ENCODE measurements at places on chromosomes 2 and 18.

DNA sequence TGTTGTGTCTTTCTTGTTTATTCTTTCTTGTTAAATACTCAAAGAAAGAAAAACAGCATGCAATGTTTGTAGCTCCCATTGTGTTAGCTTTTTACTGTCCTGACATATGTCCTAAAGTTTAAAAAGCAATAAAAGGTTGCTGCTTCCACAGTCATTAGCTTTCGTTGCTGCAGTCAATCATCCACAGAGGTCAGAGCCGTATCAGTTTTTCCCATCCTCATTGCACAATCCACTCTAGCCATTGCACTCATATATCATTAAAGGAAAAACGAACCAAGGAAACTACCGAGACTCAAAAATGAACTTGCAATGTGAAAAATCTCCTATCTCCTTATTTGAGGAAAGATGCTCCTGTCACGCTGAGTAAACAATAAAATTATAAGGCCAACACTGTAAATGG, 954.1 kb downstream of the DPP10 start:
- DNase-seq, result no peak

GRCh38 chr2:148616662-148617061, 27.9 kb upstream of the EPC2 start:
- no peak for DNase-seq

DNA sequence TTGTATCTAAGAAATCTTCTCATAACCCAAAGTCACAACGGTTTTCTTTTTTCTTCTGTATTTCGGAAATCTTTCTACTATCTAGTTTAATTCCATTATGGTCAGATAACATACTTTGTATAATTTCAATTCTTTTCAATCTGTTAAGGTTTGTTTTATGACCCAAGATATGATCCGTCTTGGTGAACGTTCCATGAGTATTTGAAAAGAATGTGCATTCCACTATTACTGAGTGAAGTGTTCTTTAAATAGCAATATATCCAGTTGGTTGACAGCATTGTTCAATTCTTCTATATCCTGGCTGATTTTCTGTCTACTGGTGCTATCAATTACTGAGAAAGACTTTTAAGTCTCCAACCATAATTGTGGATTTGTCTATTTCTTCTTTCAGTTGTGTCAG, 414.5 kb downstream of the TNS1 start:
- no peak for DNase-seq

GRCh38 chr2:231884438-231885140, 41.6 kb downstream of the NPPC start:
- no peak for DNase-seq

- no peak for DNase-seq
Measured at GRCh38 chr2:20818820-20819219, 4.1 kb downstream of the LDAH start.

- no peak for DNase-seq
Measured at GRCh38 chr2:32697156-32697555, 69.3 kb downstream of the TTC27 start.

DNA sequence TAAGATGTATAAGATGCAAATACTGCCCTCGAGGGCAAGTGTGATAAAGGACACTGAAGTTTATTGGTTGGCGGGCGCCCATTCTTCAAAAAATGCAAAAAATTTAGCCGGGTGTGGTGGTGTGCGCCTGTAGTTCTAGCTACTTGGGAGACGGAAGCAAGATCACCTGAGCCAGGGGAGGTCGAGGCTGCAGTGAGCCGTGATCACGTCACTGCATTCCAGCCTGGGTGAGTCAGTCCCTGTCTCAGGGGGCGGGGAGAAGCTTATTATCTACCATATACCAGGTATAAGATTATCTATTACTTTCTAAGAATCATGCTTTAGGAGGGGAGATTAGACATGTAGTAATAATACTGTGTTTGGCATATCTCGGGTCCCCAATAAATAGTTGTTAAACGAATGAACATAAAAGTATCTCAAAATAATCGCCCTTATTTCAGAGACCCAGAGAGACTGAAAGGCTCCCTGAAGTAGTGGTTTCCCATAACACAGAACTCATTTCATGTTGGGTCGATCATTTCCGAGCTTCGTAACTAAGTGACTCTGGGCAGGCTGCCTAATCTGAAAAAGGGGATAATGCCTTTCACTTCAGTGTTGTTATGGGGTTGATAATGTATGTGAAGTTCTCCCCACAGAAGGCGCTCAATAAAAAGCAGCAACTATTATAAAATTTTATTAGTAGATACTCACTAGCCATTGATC, 1.2 kb upstream of the SELENOI start:
- DNase-seq, result no peak

DNA sequence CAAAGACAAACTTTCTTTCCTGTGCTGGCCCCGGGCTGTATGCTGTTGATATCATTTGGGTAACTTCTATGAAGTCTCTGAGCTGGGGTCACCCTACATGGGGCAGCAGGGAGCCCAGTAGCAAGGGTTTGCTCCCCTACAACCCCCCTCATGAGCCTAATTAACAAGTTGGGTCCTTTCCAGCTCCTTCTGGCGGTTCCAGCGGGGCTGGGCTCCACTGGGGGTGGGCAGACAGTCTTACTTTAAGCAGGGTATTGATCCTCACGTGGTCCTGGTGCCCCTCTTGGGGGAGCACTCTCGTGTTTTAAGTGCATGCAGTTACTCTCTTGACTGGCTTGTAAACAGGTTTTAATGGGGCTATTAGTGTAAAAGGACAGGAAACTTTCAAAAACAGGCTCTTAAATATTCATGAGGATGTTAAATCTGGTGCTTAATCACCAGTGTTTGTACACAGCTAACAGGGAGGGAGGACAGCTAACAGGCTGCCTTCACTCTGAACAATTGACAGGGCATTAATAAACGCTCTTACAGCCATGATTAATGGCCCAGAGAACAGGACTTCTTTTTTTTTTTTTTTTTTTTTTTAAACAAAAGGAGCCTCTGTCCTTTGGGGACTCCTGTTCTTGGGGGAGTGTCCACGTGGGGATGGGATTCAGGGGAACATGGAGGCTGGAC, 36.6 kb upstream of the SKOR2 start:
- no peak for DNase-seq

DNA sequence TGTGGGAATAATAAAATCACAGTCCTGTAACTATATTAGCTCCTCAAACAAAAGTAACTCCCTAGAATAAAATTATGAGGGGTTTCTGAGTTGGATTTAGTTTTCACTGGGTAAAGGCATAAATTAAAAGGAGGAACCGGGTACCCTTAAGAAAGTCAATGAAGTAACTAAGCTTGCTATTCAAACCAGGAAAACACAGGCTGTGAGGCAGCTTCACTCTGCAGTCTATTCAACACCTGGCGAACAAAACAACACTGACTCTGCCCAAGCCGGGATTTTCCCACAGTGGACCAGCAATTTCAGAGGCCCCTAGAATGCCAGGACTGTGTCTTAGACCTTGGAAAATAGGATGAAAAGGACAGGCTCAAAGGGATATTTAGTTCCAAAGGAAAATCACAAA, 24.6 kb upstream of the CREB1 start:
- DNase-seq, result no peak

GRCh38 chr2:139369423-139370409, 589.5 kb upstream of the NXPH2 start:
- DNase-seq, result no peak

DNA sequence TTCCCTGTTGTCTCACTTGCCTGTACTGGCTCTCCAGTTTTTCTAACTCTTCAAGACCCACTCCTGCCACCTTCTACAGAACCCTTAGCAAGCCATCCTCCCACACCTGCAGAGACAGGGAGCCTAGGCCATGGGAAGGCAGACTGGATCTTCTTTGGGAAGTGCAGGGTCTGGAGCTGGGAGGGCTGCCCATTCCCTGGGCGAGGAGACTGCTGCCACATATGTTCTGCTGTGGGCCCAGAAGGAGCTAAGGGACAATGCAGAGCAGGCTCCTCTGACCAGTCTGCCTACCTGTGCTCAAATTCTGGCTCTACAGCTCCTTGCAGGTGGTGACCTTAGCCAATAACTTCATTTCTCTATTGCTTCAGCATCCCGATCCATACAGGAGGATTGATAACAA, 152.1 kb upstream of the CELF4 start:
- DNase-seq, result no peak

DNA sequence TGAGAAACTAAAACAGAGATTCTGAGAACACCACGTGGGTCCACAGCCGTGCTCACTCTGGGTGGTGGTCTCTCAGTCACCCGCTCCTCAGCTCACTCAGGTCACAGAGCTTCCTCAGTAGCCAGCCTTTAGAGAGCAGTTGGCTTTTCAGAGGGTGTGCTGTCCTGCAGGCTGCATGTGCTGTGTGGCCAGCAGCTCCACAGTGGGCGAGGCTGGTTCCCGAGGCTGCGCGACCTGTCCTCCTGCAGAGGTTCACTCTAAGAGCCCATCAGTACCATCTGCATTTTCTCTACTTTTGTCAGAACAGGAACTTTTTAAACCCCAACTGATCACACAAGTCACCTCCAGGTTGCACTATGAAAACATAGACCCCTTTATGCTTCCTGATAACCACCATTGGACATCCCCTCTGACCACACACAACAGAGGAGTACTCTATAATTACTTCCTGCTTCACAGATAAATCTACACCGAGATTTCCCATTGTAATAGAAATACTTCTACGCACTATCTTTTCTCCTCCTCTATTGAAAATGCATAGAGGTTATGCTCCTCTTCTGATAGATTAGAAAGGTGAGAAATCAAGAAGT, 93.1 kb downstream of the GYPC start:
- no peak for DNase-seq

DNA sequence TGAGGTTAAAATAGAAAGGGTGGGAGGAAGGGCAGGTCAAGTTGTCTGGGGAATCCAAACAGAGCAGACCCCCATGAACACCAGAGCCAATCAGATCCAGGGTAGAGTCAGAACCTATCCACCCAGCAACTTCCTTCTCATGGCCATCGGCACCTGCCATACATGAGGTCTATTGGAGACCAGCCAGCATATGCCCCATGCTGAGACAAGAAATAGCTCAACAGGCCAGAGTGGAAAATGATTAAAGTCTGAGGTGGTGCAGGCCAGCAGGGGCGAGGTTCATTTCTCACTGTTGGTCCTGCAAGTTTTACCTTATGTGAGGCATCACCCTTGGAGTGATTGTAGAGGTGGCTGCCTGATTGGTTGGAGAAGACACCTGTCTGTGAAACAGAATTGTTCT, 89.2 kb downstream of the LONRF2 start:
- DNase-seq, result no peak

DNA sequence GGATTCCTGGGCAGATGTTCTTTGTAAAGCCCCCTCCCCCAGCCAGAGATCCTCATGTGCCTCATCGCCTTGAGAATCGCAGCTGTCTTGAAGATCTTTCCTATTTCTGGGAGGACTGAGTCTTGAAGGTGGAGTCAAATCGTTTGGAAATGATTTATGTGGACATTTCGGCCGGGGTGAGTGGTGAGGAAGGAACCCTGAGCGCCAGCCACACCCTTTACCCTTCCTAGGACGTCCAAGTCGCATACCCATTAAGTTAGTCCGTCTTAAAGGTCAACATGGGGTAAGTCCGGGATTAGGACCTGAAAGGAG, 84.9 kb upstream of the ZCCHC2 start:
- no peak for DNase-seq

Data from NCI-H524 treated with DMSO at 0.1 percent for 48 hours (cell line).